ENCODE measurements at places on chromosomes 4 and X.

- DNase-seq: no peak
Measured at GRCh38 chr4:105248613-105249012, 101.9 kb downstream of the TET2 start.

GRCh38 chrX:141732031-141732430, 33.5 kb upstream of the SPANXD start:
- DNase-seq: no peak

DNA sequence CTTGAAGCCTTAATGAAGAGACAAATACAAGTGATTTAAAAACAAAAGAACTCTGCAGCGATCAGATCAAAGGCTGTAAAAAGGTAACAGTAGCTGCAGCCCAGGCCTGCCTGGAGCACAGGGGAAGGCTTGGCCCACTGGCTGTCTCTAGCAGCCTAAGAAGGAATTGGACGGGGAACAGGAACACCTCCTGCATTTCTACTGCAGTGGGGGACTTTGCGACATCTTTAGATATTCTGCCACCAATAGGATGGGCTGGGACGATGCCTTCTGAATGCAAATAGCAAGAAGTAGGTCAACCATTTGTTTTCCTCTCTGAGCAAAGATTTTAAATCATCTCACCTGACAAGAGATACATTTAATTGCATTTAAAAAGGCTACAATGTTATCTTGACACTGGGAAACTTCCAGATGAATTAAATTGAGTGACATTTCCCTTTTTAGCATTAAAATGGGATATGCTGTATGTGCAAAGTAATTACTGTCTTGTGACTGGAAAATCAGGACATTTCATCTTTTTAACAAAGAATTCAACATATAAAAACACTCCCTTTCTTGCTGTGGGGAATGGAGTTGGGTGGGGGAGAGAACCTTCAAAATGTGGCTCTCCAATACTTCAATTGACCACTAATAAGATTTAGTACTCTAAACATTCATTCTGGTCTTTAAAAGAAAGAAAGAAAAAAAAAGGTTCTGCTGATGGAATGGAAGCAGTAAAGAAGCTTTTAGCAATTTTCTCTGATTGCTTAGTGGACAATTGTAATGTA, 70.0 kb downstream of the NYX start:
- no peak for DNase-seq

GRCh38 chr4:152696764-152697261, 17.0 kb upstream of the TMEM154 start:
- no peak for DNase-seq

DNA sequence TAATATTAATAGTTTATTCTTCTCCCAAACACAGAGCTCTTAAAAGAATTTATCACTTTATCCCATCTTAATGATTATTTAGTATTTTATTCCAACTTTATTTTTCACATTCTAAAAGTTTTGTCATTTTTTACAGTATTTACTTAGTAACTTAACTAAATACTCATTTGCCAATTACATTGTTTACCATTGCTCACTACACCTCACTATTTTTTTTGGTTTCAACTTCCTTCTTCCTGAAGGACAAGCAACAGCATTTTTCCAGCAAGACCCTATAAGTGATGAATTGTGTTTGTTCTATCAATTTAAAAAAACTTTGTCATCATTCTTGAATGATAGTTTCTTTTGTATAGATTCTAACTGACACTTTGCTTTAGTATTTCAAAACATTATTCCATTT, 19.4 kb upstream of the SRD5A3 start:
- no peak for DNase-seq

DNA sequence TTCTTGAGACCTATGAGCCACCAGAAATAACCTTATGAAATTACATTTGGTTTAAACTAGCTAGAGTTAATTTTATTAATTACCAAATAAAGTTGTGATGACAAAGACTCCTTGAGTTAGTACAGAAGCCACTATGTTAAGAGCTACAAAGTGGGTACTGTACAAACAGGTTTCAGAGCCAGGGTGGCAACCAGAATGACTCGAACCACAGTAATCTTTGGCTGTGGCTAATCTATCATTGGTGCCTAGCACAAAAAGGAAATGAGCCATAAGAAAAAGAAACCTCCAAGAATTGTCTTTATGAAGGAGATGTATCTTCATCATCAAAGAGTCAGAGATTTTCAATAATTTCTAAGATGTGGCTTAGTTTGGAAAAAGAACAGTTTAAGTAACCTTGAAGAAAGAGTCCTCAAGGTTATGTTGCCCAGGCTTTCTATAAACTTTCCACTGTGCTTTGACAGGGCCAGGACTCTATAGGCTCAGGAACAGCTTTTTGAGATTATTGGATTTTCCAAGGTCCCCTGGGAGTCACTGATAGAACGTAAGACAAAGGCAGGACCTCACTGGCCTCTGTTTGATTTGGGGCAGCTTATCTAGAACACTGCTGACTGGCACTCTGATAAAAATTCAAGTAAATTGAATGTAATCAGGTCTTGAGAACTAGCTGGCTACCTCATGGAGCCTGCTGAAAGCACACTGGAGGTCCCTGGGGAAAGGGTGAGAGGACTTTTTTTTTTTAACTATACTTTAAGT, 777.7 kb downstream of the STIM2 start:
- no peak for DNase-seq
